Cardiac septum (tissue), 1 donor: ENCODE measurements at places on chromosomes 16 and 17. TPM values are rescaled to one million over a fixed set of nuclear protein-coding genes. Genes with fewer than 3 reads are reported as not detected.

Gene NPIPA5
- total RNA-seq: 6.7 TPM

Gene ABI3
- total RNA-seq: 6.0 TPM

Gene UMOD
- total RNA-seq: not detected

Gene CDH1
- 0.13 TPM for total RNA-seq
